ENCODE measurements at places on chromosomes 6 and 20.

- no peak for DNase-seq
Observed at GRCh38 chr6:41626917-41627316, 11.4 kb upstream of the MDFI start.

- DNase-seq = no peak
Observed at GRCh38 chr6:137193256-137194070, 20.0 kb upstream of the IL22RA2 start.

DNA sequence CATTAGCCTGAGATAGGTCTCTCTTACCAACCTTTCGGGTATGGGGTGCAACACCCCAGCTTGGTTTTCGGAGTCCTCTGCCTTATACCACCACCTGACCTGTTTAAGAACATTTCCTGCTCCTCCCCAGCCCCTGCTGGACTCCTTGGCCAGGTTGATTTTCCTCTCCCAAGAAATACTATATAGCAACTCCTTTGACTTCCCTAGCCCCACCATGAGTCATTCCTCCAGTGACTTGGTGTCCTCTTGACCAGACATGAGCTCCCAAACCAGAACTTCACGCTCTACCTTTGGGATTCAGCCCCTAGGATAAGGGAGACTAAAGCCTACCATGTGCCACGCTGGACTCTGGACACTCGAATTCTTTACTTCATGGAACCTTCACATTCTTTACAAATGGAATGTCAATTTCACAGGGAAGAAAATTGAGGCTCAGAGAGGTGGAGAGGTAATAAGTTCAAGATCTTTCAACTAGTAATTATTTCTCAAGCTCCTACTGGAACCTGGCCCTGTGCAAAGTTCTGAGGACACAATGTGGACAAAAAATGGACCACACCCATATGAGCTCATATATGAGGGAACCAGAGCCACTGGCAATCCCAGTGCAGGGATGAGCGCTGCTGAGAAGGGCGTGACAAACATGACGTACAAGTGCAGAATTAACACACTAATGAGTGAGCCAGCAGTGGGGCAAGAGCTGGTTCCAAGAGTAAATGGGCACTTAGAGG, 48.2 kb downstream of the SIRPA start:
- no peak for DNase-seq

DNA sequence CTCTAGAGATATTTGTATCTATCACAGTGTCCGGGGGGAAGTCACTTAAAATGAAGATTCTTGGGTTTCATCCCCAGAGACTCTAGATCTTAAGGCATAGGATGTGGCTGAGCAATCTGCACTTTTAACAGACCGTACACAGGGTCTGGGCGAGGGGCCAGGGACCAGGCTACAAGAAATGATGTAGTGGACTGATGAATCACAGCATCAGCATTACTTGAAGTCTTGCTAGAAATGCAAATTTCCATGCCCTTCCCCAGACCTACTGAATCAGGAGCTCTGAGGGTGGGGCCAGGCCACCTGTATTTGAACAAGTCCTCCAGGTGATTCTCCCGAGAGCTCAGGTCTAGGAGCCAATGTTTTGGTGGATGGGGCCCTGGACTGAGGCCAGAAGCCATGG, 168.4 kb downstream of the DOK5 start:
- no peak for DNase-seq

DNA sequence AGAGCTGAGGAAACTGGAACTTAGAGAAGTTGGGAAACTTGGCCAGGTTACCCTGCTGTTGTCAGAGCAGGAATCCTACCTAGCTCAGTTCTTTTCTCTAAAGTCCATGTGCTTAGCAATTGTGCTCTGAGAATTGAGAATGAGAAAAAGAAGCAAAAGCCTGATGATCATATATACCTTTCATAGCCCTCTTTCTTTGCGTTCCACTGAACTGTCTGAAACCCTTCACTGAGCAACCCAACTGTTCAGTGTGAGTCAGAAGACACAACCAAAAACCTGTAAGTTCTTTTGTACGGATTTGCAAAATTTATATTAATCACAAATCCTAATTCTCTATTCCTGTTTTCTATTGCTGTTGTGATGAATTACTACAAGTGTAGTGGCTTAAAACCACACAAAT, 80.6 kb downstream of the PHF3 start:
- no peak for DNase-seq

GRCh38 chr6:41940759-41941279, 789 bp downstream of the CCND3 start:
- DNase-seq = peak; percentile 45

- DNase-seq = no peak
Observed at GRCh38 chr6:21808045-21808470, 214.5 kb downstream of the SOX4 start.

DNA sequence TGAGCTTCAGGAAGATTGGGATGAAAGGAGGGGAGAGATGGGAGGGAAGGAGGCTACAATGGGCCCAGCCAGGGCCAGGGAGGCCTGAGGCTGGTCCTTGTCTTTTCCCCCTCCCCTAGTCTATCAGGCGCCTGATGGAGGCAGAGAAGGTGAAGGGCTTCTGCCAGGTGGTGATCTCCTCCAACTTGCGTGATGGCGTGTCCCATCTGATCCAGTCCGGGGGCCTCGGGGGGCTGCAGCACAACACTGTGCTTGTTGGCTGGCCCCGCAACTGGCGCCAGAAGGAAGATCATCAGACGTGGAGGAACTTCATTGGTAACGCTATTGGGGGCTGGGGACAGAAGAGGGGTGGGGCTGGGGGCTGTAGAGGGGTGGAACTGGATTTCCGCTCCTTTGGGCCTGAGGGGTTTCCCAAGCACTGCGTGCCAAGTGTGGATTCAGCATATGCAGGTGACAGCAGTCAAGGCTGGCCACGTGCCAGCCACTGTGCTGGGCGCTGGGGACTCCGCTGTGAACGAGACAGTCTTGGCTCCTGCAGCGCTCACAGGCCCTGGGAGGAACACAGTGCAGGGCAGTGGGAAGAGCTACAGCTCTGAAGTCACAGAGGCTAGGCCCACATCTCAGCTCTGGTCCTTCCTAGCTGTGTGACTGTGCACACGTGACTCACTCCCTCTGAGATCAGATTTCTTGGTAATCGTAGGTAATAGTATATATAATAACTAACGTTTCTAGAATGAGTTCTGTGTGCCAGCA, 22.7 kb downstream of the SLC12A5 start:
- DNase-seq = no peak

DNA sequence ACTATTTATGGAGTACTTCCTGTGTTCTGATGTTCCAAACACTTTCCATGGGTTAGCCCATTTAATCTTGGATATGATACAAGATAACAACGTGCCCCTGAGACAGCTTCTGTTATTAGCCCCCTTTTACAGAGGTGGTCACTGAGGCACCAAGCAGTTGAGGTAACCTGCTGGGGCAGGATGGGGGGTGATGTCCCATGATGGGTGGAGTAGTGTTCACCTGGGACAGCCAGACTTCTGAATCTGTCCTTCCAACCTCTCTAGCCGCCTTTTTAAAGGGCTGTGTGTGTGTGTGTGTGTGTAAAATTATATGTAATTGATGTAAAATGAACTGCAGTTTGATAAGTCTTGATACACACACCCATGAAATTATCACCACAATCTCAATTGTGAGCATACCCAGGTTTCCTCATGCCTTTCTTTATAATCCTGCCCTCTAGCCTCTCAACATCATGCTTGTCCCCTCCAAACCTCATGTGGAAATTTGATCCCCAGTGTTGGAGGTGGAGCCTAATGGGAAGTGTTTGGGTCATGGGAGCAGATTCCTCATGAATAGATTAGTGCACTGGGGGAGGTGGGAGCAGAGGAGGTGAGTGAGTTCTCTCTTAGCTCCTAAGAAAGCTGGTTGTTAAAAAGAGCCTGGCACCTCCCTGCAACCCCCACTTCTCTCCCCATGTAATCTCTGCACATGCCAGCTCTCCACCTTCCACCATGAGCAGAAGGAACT, 39.2 kb downstream of the PLAGL2 start:
- no peak for DNase-seq

- DNase-seq = no peak
Observed at GRCh38 chr6:34595332-34596184, 39.4 kb upstream of the SPDEF start.

DNA sequence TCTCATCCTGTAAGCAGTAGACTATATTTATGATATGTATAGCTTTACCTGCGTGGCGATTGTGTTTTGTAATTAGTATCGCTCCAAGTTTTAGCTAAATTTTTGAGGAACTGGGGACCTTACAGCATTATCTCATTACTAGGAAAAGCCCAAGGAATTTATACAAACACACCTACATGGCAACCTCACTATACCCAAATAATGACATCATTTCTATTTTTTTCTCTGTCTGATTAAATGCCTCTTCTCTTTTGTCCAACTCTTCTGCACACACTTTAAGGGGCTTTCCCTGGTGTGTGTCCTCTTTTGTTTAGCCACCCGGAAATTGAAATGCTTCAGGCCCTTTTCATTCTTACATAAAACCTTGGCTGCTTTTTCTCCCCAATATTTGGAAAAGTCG, 82.9 kb upstream of the EXOC2 start:
- DNase-seq = no peak

DNA sequence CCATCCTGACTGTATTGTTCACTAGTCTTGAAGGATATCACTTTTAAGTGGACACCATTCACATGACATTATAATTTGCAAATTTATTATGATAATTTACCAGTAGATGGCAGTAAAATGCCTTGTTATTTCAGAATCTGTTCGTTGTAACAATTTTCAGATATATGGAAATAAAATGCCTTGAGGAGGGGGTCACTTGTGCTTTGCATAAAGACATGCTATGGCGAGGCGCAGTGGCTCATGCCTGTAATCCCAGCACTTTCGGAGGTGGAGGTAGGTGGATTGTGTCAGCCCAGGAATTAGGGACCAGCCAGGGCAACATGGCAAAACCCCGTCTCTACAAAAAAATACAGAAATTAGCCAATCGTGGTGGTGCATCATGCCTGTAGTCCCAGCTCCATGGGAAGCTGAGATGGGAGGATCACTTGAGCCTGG, 9.0 kb upstream of the NCOA6 start:
- no peak for DNase-seq

DNA sequence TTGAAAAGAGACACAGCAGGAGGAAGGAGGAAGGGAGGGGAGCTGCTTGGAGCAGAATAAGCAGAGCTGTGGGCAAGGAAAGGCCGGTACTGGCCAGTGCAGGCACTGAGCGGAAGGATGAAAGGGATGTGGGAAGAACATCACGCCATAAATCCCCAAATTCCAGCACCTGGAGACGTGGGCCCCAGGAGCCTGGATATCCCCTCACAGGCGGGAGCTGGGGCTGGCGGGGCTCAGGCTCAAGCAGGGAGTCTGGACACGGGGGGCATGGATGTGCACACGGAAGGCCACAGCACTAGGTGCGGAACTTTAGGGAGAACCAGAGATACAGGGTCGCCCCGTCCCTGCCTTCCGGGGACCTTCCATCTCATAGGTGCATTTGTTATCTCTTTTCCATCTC, 7.5 kb upstream of the RPP40 start:
- DNase-seq = no peak

- no peak for DNase-seq
Observed at GRCh38 chr20:23340524-23340923, 10.1 kb upstream of the NXT1 start.

DNA sequence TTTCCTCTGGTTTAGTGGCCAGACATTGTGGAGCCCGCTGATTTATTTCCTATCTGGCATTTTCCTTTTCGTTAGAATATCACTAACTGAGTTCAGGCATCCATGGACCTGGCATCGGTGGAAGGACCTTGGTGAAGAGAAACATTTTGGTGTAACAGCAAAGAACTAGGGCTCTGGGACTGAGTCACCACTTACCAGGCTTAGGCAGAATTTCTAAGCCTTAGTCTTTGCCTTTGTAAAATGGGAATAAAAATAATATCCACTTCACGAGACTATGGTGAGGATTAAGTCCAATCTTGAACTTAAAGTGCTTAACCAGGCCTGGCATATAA, 42.0 kb upstream of the ENPP1 start:
- no peak for DNase-seq

DNA sequence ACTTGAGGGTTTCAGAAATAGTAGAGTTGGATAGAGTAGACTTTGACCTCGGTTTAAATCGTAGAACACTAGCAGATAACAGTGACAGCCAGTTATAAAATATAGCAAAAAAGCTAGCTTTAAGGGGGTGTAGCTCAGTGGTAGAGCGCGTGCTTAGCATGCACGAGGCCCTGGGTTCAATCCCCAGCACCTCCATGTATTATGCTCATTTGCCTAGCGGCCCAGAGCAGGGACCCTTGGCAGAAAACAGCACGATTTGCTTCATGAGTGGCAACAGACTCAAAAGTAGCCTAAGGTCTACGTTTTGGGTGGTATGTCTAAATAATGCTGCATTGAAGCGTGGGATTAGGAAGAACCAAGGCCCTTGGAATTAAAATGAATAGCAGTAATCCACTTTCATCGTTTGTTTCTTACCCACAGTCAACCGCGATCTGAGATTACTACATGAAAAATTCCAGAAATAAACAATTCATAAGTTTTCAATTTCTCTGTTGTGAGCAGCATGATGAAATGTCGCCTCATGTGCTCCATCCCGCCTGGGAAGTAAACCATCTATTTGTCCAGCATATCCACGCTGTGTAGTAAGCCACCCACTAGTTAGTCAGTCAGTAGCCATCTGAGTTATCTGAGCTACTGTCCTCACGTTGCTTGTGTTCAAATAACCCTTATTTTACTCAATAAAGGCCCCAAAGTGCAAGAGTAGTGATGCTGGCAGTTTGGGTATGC, 184.9 kb downstream of the GPX5 start:
- no peak for DNase-seq

Measured in effector CD4-positive, alpha-beta T cell (primary cell).